ENCODE measurements at places on chromosomes 12 and 14.

DNA sequence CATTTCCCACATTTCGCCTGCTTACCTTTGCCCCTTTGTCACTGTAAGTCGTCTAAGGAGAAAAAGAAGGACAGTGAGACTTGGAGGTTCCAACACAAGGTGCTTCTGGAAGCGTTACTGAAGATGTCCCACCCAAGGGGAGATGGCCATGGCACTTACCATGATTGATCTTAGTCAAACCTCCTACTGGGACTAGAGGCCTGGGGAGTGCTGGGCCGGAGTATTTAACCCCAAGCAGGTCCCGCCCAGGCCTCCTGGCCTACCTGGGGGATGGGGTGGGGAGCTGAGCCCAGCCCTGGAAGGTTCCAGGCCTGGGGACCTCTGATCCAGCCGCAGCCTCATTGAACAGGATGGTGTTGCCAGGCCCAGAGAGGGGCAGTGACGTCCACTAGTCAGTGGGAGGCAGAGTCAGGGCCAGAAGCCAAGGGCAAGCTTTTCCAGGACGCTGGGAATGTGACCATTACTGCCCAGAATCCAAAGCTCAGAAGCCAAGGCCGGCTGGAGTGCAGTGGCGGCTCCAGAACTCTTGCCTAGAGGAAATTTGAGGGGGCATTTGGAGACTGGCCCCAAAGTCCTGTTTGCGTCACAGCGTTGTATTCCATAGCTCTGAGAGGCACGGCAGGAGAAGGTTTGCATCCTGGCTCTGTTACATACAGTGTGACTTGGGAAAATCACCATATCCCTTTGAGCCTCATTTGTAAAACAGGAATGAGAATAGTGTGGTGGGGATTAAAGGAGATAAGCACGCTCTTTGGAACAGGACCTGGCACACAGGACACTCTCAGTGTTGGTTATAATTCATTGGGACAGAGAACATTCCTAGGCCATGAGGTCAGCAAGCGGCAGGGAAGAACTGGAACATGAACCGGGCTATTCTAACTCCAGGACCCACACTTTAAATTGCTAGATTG is at the start of gene HPD:
Gene HPD, minus strand, starts transcription at position 198 of the 911 bp plus-strand sequence. Its CDS starts 36 bp downstream, at position 162.
- DNase-seq: no peak

- DNase-seq: no peak
Measured at GRCh38 chr14:31391473-31391872, 28.9 kb downstream of the HEATR5A start.

GRCh38 chr12:120625557-120626419 is 14.6 kb upstream of the CABP1 start:
- DNase-seq: no peak

DNA sequence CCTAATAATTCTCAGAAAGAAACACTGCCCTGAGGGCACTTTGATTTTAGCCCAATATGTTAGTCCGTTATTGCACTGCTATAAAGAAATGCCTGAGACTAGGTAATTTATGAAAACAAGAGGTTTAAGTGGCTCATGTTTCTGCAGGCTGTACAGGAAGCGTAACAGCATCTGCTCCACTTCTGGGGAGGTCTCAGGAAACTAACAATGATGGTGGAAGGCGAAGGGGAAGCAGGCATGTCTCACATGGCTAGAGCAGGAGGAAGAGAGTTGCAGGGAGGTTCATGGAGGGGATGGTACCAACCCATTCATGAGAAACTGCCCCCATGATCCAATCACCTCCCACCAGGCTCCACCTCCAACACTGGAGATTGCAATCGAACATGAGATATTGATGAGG is 49.4 kb upstream of the RERG start:
- DNase-seq: no peak

DNA sequence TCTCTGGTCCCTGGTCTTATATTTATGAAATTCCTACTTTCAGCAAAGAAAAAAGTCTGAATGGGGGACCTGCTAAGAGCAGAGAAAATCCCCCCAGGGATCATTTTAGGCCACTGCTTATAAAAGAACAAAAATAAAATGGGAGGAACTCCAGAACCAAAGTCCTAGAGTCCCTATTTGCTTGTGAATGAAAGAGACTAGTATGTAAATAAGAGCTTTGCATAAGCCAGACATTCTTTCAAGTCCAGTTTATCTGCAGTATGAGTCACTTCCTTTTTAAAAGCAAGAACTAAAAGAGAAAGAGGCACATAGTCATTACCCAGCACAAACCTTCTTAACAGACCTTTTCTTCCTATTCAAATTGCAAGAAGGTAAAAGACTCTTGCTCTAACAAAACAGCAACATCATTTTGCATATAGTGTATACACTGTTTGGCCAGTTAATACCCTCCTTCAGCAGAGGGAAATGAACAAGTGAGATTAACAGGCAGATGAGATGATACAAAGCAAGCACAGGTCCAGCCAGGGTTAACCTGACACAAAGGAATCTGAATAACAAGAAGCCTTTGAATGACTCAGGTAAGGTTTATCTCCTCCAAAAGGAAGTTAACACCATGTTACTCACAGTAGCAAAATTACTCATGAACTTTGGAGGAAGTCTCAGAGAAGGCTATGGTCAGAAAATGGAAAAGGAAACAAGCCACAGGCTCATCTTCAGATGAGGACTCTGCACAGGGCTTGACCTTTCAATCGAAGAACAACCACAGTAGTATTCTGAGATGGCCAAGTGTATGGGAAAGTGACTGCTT is 87.3 kb downstream of the PHLDA1 start:
- no peak for DNase-seq

DNA sequence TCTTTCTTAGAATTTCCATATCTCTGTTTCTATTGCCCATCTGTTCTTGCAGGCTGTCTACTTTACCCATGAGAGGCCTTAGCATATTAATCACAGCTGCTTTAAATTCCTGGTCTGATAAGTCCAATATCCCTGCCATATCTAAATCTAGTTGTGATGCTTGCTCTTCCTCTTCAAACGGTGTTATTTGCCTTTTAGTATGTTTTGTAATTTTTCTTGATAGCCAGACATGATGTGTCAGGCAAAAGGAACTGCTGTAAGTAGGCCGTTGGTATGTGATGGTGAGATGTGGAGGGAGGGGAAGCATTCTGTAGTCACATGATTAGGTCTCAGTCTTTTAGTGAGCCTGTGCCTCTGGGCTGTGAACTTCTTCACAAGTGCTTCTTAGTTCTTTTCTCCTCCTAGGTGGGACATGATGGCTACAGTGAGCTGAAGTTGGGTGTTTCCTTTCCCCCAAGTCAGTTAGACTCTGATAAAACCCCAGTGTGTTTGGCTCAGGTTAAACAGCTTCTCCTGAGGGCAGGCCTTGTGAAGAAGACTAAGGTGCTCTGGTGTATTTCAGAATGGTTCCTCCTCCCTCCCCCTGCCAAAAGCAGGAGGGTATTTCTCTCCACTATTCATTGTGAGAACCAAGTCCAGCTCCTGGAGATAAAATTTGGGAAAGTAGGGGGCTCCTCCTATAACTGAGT is 195.9 kb upstream of the PARP11 start:
- no peak for DNase-seq

DNA sequence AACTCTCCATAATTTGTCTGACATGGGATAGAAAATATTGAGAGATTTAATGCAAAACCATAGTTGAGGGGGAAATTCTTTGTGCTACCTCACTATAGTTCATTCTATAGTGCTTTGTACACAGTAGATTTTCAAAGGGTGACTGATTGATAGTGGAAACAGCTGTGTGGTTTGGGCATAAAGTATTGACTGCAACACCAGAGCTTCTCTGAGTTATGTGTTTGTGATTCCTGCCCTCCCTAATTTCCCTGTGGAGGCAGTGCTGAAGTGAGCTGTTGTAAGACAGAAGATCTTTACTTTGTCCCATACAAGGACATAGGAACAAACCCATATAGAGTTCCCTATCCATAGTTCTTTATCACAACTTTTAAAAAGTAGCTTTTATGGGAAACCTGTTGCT is 47.1 kb downstream of the PTPRQ start:
- no peak for DNase-seq

DNA sequence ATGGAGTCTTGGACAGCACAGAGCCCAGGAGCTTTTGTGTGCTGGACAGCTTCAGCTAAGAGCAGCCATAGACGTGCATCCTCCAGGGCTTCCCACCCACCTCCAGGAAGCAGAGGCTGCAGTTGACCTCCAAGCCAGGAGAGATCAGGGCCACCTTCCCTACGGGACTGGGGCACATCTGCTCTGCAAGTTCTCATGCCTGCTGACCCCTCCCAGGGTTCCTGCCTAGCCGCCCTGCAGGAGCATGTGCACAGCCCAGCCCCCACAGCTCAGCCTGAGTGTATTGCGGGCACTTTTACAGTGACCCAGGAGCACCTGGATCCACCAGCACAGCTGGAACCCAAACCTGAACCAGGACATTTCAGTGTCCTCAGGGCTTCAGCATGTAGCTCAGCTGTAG is 915.2 kb downstream of the RPS29 start:
- no peak for DNase-seq

DNA sequence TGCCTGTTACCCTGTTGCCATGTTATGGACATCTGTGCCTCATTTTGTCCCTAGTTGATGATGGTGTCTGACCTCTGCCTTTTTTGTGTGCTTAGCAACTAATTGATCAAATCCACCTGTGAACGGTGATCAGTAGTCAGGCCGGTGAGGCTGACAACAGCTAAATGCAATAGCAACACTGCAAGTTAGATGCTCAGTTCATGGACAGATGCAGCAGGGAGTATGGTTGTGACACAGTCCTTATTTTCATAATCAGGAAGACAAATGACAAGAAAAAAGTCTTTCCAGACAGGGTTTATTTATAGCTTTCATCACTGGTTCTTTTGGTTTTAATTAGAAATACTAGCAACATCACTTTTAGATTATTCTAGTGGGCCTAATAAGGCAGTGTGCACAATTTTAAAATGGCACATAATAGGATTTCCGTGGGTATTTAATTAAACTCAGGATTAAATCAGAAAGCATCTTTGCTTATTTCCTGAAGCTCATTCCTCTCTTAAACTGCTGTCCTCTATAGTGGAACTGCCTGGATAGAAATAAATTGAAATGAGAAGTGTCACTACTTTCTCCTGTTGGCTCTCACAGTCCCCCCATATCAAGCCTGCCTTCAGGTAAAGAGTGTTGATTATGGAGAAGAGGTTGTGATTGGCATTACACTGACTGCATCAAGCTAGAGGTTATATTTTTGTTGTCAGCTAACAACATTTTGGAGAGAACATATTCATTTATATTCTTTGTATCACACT is 281.1 kb upstream of the NAV3 start:
- DNase-seq: no peak

DNA sequence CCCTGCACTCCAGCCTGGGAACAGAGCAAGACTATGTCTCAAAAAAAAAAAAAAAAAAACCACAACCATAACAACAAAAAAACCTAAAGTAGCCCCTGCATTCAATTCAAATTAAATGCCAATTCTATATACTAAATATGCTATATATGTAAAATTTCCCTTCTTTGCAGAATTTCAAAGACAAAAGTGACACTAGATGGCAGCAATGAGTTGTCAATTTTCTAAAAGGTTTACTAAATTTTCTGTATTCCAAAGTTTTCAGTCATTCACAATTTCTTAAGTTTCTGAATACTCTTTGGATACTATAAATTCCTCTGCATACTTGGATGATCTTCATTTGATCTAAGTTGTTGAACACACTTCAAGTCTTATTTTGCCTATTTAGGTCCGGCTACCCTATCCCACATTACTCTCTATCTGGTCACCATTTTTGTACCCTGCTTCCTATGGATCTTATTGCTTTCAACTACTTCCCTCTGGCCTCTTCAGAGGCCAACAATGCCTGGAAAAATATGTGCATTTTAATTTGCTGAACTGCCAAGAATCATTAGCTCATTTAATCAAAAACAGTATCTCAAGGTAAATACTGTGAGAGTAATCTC is 27.9 kb downstream of the HNRNPC start:
- no peak for DNase-seq

DNA sequence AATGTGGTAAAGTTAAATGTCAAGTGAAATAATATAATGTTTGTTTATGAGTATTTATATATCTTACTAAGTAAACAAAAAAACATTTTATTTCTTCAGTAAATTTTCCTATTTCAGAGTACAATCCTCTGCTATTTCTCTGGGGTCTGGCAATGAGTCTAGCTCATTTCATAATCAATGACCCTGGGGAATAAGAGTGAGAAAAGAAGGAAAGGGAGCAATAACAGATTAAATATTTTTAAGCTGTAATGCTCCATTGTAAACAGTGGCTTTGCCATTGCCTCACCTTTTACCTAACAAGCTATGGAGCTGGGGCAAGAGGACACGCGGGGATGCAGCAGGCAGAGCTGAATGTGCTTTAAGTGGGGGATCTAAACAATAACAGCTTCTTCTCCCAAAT is 1071.9 kb downstream of the FLRT2 start:
- DNase-seq: no peak

- no peak for DNase-seq
Measured at GRCh38 chr12:130014485-130014807, 110.6 kb upstream of the TMEM132D start.

DNA sequence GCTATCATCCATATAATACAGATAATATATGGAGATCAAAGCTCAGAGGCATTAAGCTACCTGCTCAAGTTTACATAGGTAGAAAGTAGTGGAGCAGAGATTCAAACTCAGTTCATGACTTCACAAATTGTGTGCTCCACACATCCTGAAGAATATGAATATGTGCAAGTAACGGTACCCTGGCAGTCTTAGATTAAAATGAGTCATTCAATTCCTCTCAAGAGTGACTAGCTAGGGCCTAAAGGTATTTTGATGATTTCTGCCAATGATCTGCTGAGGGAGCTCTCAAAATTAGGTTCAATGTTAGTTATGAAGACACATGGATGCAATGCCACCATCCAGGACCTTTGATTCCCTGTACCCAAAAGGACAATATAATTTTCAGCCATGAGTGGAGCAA is 58.9 kb downstream of the GRIP1 start:
- DNase-seq: no peak

DNA sequence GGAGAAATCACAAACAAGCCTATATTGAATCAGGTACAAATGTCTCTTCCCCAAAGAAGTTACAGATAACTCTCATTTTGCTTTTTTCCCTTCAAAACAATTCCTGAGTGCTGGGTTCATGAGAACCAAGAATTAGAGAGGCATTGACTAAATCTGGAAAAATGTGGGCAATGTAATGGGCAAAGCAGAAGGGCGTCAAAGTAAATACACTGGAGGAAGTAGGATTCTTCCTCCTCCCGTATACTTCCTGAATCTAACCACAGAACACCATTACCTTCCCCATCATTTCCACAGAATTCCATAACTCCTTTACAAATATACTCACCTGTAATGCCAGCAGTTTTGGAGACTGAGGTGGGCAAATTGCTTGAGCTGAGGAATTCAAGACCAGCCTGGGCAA is 3.0 kb upstream of the RBMS2 start:
- DNase-seq: no peak

DNA sequence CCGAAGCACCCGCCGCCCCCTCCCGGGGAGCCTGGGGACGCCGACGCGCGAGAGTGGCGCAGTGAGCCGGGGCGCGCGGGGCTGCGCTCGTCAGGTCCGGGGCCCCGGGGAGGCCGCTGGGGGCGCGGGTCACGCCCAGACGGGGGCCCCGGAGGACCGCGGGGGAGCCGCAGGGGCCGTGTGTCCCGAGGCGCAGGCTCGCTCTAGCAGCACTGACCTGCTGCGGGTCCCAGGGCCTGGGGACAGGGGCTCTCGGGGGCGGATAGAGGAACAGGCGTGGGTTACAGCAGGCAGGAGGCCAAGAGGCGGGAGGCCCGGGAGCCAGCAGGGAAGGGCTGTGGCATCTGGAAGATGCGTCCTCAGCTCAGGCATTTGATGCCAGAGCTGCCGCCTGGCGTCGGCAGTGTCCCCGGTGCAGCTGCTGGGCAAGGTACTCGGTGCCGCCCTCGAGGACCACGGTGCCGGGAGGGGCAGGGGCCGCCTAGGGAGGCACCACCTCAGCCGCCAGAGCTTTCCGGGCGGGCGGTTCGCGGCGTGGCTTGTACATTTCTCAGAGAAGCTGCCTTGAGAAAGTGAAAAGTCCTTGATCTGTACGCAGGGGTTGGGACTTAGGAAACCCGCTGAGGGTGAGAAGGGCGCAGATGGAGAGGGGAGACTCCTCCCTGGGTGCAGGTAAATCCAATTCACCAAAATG is 1.2 kb downstream of the WNT5B start:
- DNase-seq: no peak

Data from stimulated activated CD8-positive, alpha-beta memory T cell treated with anti-CD3 and anti-CD28 coated beads, Interleukin-15, amount 100 ng/mL, for 24 hours (primary cell).